ENCODE measurements at places on chromosomes 7 and 10.
A peak's percentile ranks its signal among the peaks of the same experiment; 100 is the strongest.

DNA sequence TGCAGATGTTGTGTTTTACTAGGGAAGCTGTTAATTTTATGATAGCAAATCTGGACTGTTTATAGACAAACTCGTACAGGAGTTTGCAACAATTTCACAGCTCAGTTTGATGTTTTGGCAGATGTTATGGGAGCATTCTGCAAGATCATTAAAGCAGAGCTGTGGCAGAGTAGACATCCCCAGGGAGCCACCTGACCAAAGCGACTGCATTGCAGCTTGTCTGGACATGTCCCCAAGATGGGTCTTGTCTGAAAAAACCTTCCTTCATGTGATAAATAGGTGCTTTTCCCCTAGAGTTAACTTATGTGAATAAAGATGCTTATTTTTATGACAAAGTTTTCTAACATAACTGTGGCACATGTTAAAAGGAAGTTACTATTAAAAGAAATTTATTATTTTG, 91.2 kb upstream of the GPR141 start:
- no peak for DNase-seq

DNA sequence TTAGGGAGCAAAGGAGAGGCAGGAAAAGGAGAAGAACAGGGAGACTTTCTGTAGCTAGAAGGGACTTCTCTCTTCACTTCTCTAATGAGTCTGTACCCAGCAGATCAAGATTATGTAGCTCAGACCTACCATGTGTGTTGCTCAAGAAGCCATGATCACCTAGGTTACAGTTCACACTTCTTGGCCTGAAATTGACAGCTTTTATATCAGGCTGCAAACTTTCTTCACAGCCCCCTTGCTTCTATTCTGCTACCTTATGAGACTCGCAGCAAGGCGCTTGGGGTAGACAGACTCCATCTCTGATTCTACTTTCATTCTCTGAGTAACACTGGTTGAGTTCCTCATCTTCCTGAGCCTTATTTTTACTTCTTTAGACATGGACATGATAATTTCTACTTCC, 19.6 kb upstream of the GIMAP2 start:
- DNase-seq, result no peak

DNA sequence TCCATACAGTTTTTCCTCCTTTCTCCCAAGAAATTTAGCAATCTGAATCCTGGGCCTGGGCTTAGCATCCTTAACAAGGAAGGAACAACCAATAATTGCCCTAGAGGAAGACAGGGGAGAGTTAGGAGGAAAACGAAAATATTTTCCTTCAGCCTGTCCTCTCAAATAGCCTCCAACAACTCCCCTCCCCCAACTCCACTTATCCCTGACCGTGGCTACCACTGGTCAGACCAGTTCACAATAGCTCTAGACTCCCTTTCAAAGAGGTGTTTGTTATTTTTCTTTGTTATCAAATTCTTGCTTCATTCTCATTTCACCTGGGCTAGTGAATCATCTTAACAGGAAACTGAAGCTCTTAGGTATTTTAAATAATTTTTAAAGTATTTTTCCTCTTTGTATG, 114.1 kb downstream of the CPED1 start:
- peak; percentile 15 for DNase-seq

DNA sequence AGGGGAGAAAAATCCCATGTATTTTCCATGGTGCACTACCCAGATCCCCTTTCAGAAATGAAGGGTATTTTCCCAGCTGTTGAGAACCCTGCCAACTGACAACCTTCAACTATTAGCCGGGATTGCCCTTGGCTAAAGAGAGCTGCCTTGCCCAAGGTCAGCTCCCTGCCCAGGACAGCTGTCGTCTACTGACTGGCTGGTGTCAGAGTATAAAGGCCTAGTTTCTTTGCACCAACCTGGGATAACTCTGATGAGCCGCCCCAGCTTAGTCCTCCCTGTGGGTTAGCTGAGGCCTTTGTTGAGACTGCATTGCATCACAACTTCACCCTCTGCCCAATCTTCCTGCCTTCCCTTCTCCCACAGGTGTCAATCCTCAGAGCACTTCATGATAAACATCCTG, 147.2 kb upstream of the RHEB start:
- DNase-seq, result no peak

- no peak for DNase-seq
Observed at GRCh38 chr10:95509251-95509650, 51.9 kb downstream of the SORBS1 start.

- peak; percentile 7 for DNase-seq
Observed at GRCh38 chr10:70472799-70473454, 5.6 kb upstream of the PALD1 start.

- DNase-seq, result peak; percentile 3
Observed at GRCh38 chr7:1662101-1662500, 8.0 kb upstream of the ELFN1 start.

DNA sequence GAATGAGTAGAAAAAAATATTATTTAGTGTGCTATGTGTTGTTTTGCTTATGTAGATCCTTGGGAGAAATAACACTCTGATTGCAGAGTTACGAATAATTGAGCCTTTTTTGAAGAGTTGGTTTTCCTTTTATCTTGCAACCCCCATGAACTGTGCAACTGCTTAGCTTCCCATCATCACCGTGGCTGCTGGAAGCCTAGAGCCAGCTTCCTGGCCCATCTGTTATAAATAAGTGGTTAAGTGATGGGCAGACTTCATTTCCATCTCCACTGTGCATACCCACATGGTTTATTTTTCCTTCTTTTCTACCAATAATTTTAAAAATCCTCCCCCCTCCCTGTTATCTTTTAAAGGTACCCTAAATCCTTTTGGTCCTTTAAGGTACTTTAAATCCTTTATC, 554.9 kb upstream of the GALNT17 start:
- no peak for DNase-seq

- DNase-seq, result peak; percentile 52
Observed at GRCh38 chr10:96509017-96509641, 4.6 kb downstream of the TLL2 start.

GRCh38 chr7:138606236-138606635, 94.9 kb downstream of the SVOPL start:
- no peak for DNase-seq

GRCh38 chr10:8539056-8539455, 484.6 kb downstream of the GATA3 start:
- DNase-seq, result no peak

DNA sequence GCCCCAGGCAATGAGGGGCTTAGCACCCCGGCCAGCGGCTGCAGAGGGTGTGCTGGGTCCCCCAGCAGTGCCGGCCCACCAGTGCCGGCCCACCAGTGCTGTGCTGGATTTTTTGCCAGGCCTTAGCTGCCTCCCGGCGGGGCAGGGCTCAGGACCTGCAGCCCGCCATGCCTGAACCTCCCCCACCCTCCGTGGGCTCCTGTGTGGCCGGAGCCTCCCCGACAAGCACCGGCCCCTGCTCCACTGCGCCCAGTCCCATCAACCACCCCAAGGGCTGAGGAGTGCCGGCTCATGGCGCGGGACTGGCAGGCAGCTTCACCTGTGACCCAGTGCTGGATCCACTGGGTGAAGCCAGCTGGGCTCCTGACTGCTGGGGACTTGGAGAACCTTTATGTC, 3.5 kb upstream of the ACSL5 start:
- no peak for DNase-seq

DNA sequence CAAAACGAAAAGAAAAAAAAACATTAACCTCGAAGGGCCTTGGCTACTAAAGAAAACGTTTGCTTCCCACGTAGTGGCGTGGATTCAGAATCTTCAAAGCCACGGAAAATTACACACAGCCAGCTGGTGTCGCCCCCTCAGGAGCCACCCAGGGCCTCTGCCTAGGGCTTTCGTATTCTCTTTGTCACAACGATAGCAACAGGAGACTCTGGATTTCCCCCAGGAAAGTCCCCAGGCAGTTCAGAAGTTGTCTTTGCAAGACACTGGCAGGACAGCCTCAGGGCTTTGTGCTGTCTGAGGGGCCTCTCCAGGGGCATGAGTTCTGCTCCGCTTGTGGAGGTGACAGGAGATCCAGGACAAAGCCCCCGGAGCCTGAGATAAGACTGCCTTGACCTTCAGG, 150.2 kb upstream of the INSYN2A start:
- DNase-seq, result no peak

- peak; percentile 84 for DNase-seq
Observed at GRCh38 chr10:63630085-63630930, 109.1 kb downstream of the REEP3 start.

DNA sequence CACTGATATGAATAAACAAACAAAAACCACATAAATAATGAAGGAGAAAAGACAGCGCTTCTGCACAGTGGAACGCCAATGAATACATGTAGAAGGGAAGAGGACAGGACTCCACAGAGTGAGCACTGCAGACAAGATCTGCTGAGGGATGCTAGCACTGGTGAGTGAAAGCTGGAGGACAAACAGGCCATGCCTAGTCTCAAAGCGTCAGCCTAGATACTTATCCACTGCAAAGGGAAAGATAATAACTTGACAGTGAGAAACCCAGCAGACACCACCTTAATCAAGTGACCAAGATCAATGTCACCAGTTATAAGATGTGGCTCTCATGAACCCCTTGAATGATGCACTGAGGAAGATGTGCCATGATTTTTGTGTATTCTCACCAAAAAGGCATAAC, 227.6 kb downstream of the SKAP2 start:
- DNase-seq, result no peak

DNA sequence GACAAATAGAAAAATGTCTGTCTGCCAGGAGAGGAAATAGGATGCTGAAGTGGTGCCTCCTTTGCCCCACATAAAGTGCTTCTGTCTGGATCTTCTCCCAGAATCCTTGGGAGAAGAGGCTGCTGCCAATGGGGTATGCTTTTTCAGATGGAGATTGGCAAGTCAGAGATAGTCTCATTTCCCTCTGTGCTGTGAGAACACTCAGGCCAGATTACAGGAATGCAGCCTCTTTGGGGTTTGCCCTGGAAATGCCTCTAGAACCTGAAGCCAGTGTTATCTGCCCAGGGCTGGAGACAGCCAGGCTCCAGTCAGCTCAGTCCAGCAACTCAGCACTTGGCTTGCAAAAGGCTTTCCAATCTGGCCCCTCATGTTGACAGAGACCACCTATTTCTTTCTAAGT, 119.1 kb upstream of the PHYHIPL start:
- no peak for DNase-seq

DNA sequence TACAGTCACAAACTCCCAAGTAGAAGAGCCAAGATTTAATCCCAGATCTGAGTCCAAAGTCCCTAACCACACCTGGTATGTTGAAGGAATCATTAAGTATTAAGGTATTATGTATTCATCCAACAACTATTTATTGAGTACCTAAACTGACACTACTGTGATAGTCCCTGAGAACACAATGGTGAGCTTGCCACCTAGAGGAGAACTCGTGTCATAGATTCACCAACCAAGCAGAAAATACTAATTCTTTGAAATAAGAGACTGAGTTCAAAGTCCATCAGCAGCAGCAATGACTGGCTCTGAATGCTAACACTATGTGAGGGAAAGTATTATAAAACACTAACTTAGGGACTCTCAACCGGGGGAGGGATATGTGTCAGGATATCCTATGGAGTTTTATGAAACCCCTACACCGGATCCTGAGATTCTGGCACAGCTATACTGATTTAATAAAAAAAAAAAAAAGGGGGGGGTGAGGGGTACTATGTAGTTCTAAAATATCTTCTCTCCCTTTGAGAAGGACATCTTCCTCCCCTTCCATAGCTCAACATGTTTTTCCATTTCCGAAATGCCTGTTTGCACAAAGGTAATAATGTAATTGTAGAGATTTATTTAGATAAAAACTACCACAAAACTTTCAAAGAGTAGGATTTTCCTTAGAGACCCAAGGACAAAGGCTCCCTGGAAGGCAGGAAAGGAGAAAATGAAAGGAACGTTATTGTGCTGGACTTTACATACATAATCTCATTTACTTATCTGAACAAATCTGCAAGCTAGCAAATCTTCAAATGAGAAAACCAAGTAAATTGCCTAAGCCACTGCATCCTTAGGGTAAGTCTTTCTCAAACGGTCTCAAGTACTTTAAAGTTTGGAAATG, 1.6 kb downstream of the NCOA4 start:
- peak; percentile 44 for DNase-seq

GRCh38 chr10:31977440-31978155, 49.0 kb upstream of the ARHGAP12 start:
- DNase-seq, result no peak

DNA sequence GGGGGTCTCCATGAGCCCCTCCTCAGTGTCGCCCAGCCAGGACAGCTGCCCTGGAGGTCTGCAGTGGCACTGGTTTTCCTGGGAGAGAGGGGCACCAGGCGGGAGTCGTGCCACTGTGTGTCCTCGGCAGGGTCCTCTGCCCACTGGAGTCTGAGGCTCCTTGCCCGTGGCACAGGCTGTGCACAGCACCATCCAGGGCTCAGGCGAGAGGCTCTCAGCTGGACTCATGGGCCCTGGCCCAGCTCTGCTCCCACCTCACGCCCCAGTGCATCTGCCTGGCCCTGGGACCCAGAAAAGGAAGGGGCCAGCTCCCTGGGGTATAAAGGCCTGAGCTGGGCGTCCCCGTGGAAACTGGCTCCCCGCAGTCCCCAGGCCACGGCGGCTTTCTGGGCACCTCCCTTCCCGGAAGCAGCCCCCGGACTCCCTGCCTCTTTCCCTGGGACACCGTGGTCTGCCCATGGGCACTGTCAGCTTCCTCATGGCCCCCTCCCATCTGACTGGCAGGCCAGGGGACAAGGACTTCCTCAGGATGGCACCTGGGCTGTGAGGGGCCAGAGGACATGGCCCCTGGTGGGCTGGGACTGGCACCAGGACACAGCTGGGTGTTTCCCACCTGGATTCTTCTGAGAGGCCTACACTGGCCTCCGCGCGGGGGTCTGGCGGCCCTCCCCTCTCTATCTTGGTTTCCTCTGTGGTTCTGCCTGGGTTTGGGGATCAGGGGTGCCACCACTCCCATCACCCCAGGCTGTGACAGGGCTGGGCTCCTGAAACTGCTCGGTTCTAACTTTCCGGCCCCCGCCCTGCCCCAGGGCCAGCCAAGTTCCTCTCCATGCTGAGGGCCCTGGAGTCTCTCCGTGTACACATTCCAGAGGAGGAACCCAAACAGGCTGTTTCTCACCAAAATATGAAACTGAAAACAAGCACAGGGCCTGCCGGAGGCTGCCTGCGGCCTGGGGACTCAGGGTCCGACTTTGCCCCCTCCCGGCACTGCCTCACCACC, 5.5 kb downstream of the FOXL3 start:
- DNase-seq, result no peak

GRCh38 chr7:77425101-77426051, 9.2 kb upstream of the GSAP start:
- peak; percentile 57 for DNase-seq

GRCh38 chr7:70568674-70569334, 563.1 kb upstream of the GALNT17 start:
- no peak for DNase-seq

- DNase-seq, result no peak
Observed at GRCh38 chr7:111483078-111483477, 79.2 kb downstream of the IMMP2L start.

- no peak for DNase-seq
Observed at GRCh38 chr10:110258542-110258941, 46.2 kb downstream of the SMNDC1 start.

DNA sequence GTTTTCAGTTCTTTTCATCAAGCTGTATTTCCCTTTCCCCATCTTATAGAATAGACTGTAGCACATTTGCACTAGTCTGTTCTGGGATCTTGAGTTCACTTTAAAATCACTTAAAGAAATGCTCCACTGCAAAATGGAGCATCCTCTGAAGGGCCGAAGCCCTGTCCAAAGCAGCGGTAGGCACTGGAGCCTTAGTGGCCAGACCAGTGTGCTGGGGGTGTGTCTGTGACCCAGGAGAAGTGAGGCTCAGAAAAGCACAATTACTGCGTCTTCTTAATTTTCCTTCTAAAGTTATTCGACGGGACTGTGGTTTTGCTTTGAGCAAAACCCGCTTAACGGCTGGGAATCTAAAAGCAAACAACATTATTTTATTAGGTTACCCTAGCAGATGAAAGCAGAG, 205.7 kb downstream of the SLC25A13 start:
- no peak for DNase-seq

All from iPS-NIHi11 (cell line).